ENCODE measurements at places on chromosomes 16 and 17.

GRCh38 chr17:21352221-21352980, 23.8 kb upstream of the KCNJ12 start:
- H3K4me3 ChIP-seq: no peak overlapping the region
- H3K27ac ChIP-seq: no peak overlapping the region
- H3K4me1 ChIP-seq: peaks cover 2% of the 10 kb centered on the region
- DNase-seq: no peak
- no peaks in the 10 kb centered on the region for H3K36me3 ChIP-seq

DNA sequence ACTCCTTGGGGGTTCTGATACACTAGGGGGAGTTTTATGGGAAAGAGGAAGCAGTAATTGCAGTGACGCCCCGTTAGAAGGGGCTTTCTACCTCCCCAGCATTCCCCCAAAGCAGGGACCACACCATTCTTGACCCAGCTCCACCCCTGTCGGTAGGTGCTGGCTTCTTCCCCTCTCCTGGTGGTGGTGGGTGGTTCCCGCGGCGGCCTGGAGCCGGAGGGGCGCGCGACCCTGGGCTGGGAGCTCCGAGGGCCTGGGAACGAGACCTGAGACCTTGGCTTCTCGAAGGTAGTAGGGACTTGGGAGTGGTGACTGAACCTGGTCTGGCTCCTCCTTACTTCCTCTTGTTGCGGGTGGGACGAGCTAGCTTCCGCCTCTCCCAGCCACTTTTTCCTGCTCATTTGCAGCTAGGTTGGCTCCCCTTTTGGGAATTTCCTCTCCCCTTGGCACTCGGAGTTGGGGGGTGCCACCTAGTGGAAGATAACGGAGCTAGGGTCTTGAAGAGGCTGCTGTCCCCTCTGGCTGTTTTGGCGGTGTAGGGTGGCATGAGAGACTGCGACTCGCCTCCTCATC, 438 bp downstream of the GRN start:
- DNase-seq: peak; percentile 59
- peak overlapping the region; percentile 90 for H3K4me3 ChIP-seq

- H3K4me1 ChIP-seq: peaks cover 40% of the 10 kb centered on the region
- no peaks in the 10 kb centered on the region for H3K27me3 ChIP-seq
- H3K27ac ChIP-seq: peak overlapping the region; percentile 95
- H3K36me3 ChIP-seq: no peaks in the 10 kb centered on the region
- H3K4me3 ChIP-seq: no peak overlapping the region
These were observed 16.0 kb downstream of the CSNK1D start for GRCh38 chr17:82257473-82257872.

DNA sequence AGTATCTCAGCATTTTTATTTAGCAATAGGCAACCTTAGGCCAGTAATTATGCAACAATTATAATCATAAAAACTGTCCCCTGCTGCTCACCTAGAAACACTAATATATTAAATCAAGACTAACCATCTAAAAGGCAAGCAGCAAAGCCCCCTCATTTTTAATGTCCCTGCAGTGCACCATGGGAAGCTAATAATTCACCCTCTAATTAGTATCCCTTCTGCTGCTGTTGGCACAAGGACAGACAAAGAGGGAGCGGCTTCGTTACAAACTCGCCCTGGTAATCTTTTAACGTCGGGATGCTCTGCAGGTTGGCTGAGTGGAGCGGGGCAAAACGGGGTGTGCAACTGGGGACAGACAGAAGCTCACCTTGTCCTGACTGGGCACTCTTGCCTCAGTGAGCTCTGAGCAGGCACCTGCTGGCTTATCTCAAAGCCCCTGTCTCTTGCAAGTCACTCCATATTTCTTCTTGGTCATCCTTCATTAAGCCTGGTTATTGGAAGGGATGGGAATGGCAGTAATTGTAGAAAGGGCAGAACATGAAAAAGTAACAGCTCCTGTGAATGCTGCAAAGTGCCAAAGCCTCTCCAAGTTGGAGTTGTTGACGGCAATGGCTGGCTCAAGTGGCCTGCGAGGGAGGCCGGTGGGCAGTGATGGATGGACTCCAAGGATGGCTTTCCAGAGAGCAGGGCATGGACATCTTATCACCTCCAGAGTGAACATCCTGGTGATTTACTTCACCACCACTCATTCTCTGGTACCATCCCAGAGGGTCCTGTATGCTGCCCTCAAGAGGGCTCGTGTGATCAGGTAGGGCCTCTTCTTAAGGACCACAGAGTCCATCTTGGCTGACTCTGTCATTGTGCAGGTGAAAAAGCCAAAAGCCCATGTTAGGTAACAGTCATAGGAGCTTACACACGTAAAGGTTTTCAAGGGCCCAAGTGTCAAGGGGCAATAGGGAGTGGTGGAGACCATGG, 219.6 kb upstream of the N4BP1 start:
- H3K36me3 ChIP-seq: no peaks in the 10 kb centered on the region
- H3K4me3 ChIP-seq: no peak overlapping the region

DNA sequence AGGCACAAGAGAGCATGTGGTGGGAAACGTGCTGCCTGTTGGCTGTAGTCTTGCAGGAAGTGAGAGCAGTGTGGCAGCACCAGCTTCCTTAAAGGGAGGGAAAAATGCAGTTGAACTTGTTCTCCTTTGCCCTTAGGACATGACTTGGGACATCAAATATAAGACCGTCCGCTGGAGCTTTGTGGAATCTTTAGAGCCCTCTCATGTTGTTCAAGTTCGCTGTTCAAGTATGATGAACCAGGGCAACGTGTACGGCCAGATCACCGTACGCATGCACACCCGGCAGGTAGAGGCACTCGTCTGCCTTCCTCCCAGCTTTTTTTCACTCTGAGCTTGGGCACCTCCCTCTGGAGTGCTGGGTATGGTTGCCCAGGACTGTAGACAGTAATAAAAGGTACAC, 23.3 kb downstream of the GPR179 start:
- no peak overlapping the region for H3K27ac ChIP-seq
- no peaks in the 10 kb centered on the region for H3K27me3 ChIP-seq
- peaks cover 4% of the 10 kb centered on the region for H3K36me3 ChIP-seq
- no peak overlapping the region for H3K4me3 ChIP-seq
- H3K4me1 ChIP-seq: peaks cover 5% of the 10 kb centered on the region

GRCh38 chr16:54424043-54424451, 137.5 kb upstream of the IRX3 start:
- H3K4me3 ChIP-seq: no peak overlapping the region
- H3K36me3 ChIP-seq: no peaks in the 10 kb centered on the region
- H3K27ac ChIP-seq: no peak overlapping the region
- no peak for DNase-seq

GRCh38 chr17:48131216-48131824, 23.8 kb downstream of the SNX11 start:
- H3K4me1 ChIP-seq: peaks cover 7% of the 10 kb centered on the region
- peaks cover 2% of the 10 kb centered on the region for H3K36me3 ChIP-seq
- no peak overlapping the region for H3K4me3 ChIP-seq
- peak; percentile 62 for DNase-seq

DNA sequence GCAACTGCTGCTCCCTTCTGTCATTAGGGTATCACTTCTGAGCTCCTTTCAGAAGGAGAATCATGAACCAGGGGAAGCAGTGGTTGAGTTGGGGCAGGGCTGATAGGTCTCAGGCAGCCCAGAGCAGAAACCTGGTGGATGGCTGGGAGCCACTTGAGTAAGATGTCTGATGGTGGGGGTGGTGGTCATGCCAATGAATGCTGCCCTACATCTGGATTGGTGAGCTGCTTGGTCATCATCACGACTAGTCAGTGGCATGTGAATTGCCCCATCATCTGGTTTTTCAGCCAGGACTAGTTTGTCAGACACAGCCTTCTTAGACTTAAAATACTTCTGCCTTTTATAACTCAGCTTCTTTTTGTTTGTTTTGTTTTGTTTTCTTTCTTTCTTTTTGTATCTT, 2.6 kb downstream of the GID4 start:
- no peaks in the 10 kb centered on the region for H3K27me3 ChIP-seq
- peak overlapping the region; percentile 55 for H3K27ac ChIP-seq
- H3K4me3 ChIP-seq: peak overlapping the region; percentile 93

- peaks cover 21% of the 10 kb centered on the region for H3K27me3 ChIP-seq
- peaks cover 5% of the 10 kb centered on the region for H3K4me1 ChIP-seq
- no peak overlapping the region for H3K4me3 ChIP-seq
- DNase-seq: no peak
- H3K36me3 ChIP-seq: no peaks in the 10 kb centered on the region
These were observed 13.8 kb upstream of the DLX4 start for GRCh38 chr17:49955157-49955556.

- no peak overlapping the region for H3K27ac ChIP-seq
- H3K4me1 ChIP-seq: no peaks in the 10 kb centered on the region
- H3K4me3 ChIP-seq: no peak overlapping the region
- H3K27me3 ChIP-seq: peaks cover 12% of the 10 kb centered on the region
These were observed 164.8 kb upstream of the DYNLRB2 start for GRCh38 chr16:80375973-80376372.

DNA sequence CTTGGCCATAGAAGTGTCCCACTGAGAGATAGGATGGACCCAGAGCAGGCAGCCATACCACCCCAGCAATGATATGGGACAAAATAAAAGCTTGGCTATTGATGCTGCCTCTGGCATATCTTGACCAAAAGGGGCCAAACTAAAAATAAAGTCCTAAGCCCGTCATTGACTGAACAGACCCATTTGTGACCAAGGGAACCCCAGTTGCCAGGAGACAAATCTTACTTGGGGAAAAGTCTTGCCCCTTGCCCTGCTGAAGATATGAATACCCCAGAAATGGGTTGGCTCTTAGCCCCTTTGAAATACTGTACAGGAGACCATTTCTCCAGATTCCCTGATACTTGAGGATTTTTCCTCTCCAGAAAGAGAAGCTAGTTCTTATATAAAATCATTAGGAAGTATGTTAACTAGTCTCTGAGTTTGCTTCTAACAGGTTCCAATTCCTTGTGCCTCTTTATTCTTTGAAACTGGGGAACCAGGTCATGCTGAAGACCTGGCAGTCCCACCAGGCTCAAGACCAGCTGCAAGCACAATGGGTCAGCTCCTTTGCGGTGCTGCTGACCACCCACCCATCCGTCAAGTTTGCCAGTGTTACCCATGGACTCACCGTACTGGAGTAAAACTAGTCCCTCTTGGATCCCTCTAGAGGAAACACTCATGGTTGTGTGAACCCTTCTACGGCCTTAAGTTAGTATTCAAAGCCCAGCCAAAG, 31.0 kb upstream of the LCMT1 start:
- no peaks in the 10 kb centered on the region for H3K27me3 ChIP-seq
- no peaks in the 10 kb centered on the region for H3K36me3 ChIP-seq
- no peak overlapping the region for H3K27ac ChIP-seq
- no peak overlapping the region for H3K4me3 ChIP-seq

GRCh38 chr16:30122604-30123160, 338 bp downstream of the MAPK3 start:
- peaks cover 12% of the 10 kb centered on the region for H3K36me3 ChIP-seq
- peak overlapping the region; percentile 85 for H3K4me3 ChIP-seq
- no peak for DNase-seq
- no peaks in the 10 kb centered on the region for H3K27me3 ChIP-seq
- H3K4me1 ChIP-seq: peaks cover 32% of the 10 kb centered on the region

- peak overlapping the region; percentile 99 for H3K27ac ChIP-seq
- H3K4me1 ChIP-seq: peaks cover 87% of the 10 kb centered on the region
- H3K27me3 ChIP-seq: peaks cover 1% of the 10 kb centered on the region
- H3K36me3 ChIP-seq: no peaks in the 10 kb centered on the region
- H3K4me3 ChIP-seq: peak overlapping the region; percentile 99
These were observed 237.7 kb downstream of the SEC14L1 start for GRCh38 chr17:77378318-77379064.

DNA sequence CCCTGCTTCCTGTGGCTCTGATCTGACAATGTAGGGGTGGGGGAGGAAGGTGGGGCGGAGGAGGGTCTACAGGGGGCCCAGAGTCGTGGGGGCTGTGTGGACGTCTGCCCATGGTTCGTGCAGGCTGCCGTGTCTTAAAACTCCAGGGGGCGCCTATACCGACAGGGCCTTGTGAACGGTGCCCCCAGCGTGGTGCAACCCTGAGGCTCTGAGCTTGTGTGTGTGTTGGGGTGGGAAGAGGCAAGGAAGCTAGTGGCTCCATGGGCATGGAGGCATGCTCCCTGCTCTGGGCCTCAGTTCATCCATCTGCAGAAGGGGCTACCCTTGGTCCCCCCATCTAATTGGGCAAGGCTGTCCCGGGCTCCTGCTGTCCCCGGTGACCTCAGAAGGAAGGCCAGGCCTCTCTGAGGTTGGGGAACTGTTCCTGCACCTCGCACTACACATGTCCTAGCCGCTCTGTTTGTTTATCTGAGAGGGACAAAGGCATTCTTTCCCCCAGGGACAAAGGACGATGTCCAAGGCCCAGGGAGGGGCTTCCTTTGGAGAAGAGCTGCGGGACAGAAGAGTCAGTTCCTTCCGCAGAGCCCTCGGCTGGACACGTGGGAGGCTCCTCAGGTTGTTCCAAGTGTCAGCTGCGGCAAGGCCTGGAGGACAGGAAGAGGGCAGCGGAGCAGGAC, 13.5 kb downstream of the CA4 start:
- H3K36me3 ChIP-seq: no peaks in the 10 kb centered on the region
- DNase-seq: no peak
- H3K4me3 ChIP-seq: no peak overlapping the region
- peaks cover 30% of the 10 kb centered on the region for H3K27me3 ChIP-seq
- H3K4me1 ChIP-seq: peaks cover 4% of the 10 kb centered on the region

DNA sequence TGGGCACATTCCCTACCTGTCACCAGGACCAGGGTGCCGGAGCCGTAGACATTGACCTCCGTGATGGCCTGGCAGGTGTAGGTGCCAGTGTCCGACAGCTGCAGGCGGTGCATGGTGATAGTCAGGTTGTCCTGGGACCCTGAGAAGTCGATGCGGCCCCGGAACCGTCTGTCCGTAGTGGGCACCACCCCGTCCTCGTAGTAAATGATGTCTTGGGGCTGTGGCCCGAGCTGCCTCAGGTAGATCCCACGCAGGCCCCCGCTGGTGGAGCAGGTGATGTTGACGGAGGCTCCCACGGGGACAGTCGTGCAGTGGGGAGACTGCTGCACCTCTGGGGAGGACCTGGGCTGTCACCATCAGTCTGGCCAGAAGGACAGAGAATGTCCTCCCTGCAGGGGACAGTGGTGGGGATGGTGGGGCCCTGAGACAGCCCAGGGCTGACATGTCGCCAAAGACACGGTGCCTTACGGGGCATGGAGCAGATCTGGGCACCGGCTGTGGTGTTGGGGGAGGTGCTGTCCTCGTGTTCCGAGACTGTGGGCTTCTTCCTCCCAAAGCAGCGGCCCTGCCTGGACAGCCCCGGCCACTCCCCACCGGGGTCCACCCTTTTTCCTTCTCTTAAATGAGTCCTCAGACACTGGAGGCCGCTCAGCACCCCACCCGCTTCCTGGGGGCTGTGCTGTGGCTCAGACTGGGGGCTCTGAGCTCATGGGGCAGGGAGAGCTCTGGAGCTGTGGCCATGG, 586 bp downstream of the CD7 start:
- H3K4me3 ChIP-seq: no peak overlapping the region
- H3K36me3 ChIP-seq: peaks cover 24% of the 10 kb centered on the region
- H3K4me1 ChIP-seq: peaks cover 35% of the 10 kb centered on the region
- DNase-seq: peak; percentile 67
- H3K27ac ChIP-seq: peak overlapping the region; percentile 98
- no peaks in the 10 kb centered on the region for H3K27me3 ChIP-seq

DNA sequence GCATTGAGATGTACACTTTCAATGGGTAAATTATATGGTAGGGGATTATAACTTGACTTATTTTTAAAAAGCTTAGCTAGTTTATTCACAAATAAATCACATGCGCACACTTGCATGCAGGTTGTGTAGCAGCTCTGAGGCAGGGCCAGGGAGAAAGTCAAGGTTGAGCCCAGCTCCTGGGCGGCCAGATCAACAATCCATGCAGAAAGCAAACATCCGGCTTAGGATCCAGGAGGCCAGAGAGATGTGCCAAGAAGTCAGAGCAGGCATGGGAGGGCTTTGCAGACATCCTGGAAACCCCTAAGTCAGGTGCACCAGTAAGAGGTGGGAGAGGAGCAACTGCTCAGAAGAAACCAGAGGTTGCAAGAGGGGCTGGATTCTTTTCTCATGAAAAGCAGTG, 186.5 kb downstream of the AXIN2 start:
- peaks cover 11% of the 10 kb centered on the region for H3K4me1 ChIP-seq
- no peaks in the 10 kb centered on the region for H3K36me3 ChIP-seq
- H3K27ac ChIP-seq: no peak overlapping the region
- DNase-seq: no peak
